SHP77 treated with DMSO at 0.1 percent for 48 hours (cell line): ENCODE measurements at places on chromosomes 3 and 15.

GRCh38 chr3:108305484-108306172, 9.3 kb downstream of the HHLA2 start:
- no peak for DNase-seq

DNA sequence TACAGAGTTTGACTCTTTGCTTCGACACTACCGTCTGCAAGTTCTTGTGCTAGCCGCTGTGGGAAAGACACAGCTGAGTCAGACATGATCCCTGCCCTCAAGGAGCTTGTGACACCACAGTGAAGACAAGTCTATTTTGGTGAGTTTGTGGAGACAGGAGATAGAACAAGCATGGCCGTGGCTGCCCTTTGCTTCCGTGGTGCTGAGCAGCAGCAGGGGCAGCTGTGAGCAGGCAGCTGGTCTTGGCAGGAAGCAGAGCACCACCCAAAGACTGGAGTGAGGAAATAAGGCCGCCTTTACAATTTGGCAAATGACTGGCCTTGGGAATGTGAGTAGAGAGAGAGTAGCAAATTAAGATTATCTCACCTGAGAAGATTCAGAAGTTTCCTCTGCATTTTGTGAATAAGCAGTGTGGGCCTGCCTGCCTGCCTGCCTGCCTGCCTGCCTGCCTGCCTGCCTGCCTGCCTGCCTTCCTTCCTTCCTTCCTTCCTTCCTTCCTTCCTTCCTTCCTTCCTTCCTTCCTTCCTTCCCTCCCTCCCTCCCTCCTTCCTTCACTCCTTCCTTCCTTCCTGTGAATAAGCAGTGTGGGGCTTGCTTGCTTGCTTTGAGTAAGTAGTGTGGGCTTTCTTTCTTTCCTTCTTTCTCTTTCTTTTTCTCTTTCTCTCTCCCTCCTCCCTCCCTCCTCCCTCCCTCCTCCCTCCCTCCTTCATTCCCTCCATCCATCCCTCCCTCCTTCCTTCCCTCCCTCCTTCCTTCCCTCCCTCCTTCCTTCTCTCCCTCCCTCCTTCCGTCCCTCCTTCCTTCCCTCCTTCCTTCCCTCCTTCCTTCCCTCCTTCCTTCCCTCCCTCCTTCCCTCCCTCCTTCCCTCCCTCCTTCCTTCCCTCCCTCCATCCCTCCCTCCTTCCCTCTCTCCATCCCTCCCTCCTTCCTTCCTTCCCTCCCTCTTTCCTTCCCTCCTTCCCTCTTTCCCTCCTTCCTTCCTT, 1.6 kb upstream of the GCNT3 start:
- no peak for DNase-seq

- no peak for DNase-seq
Observed at GRCh38 chr3:197520311-197521276, 35.2 kb downstream of the BDH1 start.

- no peak for DNase-seq
Observed at GRCh38 chr3:20160230-20160629, 25.8 kb downstream of the SGO1 start.

DNA sequence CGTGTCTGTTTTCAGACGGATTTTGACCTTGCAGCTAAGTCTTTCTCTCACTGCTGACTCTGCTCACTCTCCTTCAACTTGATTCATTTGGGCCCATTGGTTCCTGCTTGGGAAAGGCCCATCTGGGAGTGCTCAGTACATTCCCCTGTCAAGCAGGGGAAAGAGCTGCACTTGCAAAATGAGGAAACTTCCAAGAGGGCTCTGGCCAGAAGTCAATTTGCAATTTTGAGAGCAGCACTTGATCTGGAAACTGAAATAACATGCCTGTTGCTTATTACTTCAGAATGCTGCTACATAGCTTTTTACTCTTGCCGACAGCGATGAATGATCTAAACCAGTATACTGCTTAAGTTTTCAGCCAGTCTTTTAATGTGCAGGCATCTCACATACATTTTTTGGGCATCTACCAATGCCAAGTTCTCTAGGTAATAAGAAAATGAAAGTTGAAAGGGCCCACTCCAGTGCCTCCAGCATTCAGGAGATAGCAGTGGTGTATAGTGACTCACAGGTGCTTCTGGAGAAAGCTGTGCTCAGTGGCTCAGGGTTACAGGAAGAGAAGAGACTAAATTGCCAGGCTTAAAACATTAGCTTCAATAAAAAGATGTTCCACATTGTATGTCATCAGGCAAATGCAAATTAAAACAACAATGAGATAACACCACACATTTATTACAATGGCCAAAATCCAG, 70.1 kb upstream of the RORA start:
- DNase-seq, result no peak

- no peak for DNase-seq
Observed at GRCh38 chr3:8650583-8651416, 6.2 kb upstream of the SSUH2 start.

- no peak for DNase-seq
Observed at GRCh38 chr3:15660055-15660935, 58.8 kb downstream of the BTD start.

- no peak for DNase-seq
Observed at GRCh38 chr15:39310633-39311032, 270.2 kb upstream of the THBS1 start.

DNA sequence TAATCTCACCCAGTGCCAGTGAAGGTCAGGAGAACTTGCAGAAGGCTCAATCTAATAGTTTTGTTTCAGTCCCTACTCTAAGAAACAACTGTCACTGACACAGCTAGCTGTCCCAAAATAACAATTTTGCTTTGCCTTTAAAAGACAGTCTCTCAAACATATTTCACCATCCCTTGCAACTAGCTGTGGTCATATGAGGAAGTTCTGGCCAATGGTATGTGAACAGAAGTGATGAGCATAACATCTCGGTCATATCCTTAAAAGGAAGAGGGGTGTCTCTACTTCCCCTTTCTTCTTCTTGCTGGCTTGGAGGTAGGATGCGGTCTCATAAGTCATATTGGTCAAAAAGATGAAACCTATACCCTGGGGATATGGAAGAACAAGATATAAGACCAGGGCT, 198.1 kb downstream of the NEK10 start:
- no peak for DNase-seq

DNA sequence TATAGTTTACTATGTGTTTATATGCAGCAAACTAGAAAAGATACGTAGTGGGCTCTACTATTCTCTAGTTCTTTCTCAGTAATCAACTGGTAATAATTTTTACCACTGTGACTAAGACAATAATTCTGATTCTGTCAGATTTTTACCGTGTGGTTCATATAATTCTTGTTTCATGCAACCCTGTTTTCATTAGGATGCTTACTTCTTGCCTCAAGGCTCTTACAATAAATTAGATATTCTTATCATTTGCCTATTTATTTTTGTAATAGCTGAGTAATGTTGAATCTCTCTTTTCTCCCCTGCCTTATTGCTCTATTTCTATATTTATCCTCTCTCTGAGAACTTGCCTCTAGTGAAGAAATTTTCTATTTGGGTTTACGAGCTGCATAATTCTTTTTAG, 524.7 kb downstream of the NAALADL2 start:
- no peak for DNase-seq

DNA sequence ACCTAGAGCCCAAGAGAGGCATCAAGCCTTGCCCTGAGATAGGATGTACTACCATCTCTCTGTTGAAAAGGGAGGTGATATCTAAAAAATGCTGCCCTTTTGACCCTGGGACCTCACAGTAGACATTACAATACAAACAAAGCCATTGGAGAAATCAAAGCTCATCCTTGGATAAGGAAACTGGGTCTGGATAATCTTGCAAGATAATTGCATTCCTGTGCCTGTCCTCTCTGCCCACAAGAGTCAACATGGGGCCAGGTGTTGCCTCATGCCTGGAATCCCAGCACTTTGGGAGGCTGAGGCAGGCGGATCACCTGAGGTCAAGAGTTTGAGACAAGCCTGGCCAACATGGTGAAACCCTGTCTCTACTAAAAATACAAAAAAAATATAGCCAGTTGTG, 57.3 kb upstream of the DLG1 start:
- DNase-seq, result no peak

- DNase-seq, result no peak
Observed at GRCh38 chr3:127588806-127589577, 1.5 kb downstream of the TPRA1 start.

DNA sequence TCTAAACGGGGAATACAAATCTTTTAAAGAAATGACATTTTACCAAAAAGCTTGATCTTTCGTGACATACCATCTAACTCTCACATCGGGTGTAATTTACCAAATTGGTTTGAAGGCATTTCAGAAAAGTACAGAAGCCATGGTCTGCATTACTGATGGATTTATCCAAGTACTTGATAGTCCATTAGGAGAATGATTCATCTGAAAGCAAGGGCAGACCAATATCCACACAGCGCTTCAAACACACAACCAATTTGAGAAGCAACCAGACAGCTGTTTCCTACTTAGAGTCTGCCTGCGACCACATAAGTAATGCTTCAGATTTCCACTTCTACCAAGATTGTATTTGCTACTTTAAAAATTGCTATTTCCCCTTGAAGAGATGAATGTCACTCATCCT, 697.6 kb upstream of the ALCAM start:
- no peak for DNase-seq

DNA sequence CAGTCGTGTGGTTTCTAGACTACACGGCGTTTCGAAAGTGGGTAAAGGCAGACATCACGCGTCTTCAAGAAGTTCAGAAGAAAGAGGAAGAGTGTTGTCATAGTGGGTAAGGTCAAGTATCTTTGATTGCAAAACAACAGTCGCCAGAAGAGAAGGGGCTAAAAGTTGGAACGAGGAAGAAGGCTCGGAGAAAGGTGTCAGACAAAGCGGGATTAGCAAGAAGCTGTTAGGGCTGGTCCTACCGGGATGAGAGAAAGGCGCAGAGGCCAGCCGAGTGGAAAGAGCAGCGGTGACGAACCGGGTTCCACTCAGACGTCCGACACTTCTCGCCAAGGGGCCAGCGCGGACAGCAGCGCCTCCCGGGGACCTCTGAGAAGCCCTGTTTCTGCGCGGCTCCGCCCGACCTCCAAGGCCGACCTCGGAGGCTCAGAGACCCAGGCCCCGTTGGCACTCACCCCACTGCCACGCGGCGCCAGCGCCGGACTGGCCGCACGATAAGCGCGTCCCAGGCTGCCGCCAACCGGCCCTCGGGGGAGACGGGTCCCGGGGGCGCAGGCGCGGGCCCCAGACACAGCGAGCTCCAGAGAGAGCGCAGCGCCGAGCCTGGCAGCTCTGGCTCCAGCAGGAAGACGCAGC, 436 bp downstream of the ADPGK start:
- DNase-seq, result no peak

- DNase-seq, result no peak
Observed at GRCh38 chr15:61404567-61404966, 175.5 kb upstream of the RORA start.

DNA sequence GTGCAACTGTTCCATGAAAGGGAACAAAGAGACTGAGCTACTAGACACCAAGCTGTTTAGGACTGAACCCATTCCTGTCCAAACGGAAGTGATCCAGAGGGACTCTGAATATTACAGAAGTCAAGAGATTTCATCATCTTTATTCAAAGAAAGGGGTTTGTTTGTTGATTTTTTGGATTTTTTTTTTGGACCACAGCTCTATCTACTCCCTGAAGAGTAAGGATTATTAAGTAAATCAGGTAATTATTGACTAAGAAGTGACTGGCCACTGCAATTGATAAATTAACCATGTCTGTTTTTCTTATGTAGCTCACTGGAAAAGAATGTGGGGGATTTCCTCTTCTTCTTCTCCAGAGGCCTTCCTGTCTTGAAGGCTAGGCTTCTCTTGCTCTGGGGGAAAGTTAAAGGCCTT, 146.6 kb upstream of the TPM1 start:
- DNase-seq, result no peak

- DNase-seq, result no peak
Observed at GRCh38 chr3:137035631-137036030, 77.8 kb downstream of the IL20RB start.

GRCh38 chr15:45377609-45378148, 665 bp downstream of the GATM start:
- DNase-seq, result no peak

DNA sequence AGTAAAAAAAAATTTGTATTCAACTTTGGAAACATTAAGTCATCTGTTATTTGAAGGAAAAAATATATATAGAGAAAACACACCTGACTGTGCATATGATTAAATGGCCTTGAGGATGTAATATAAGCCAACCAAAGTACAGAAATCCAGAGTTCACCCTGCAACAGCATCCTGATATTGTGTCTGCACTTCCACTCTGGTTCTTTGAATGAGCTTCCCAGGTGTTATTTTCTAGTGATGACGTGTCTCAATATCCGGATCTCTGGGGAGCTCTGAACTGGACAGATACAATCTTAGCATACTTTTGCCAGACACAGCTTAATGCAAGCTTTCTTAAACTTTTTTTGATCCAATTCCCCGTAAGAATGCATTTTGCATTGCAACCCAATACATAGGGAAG, 19.5 kb upstream of the PIK3CB start:
- no peak for DNase-seq

DNA sequence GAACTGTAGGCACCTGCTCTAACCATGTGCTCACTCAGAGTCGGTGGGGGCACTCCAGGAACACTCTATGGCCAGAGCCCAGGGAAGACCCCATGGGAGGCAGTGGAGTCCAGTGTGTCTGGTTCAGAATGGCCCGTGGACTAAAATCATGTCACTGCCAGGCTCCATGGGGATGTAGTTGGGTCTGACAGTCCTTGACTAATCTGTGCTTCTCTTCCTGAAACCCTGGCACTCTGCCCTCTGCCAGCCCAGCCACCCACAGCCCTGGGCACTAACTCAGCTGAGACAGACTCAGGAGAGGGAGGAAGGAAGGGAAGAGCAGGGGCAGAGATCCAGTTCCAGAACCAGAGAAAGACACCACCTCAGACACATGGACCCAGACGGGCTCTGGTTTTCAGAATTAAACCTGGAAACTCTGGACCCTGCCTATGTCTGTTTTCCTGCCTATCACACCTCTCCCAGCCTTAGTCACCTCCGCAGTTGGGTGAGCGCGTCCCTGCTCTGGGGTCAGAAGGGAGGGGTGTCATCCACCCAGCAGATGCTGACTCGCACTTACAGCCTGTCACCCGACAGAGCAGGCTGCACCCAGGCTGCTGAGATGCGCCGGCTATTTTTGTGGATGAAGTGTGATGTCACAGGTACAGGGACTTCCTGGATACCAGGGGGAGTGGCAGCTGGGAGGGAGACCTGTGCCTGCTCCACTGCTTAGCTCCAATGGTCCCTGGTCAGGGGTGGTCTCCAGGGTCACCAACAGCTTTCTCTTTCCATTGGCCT, 56.8 kb upstream of the INSYN1 start:
- no peak for DNase-seq

GRCh38 chr3:183148056-183148455, 14.5 kb downstream of the LAMP3 start:
- no peak for DNase-seq

GRCh38 chr3:32593903-32594525, 23.4 kb upstream of the DYNC1LI1 start:
- no peak for DNase-seq
